ENCODE measurements at places on chromosomes 6 and 20. TPM values are rescaled to one million over a fixed set of nuclear protein-coding genes. Genes with fewer than 3 reads are reported as not detected.

The WFDC10B gene
- not detected for total RNA-seq

The RGS17 gene
- 3.7 TPM for total RNA-seq

The F13A1 gene
- 10.1 TPM for total RNA-seq

The ANKEF1 gene
- 2.6 TPM for total RNA-seq

The AKAP7 gene
- 4.9 TPM for total RNA-seq

The C20orf96 gene
- total RNA-seq: 10.7 TPM

The TTLL9 gene
- total RNA-seq: 0.41 TPM

The ENPP4 gene
- total RNA-seq: 5.7 TPM

The HLA-DMA gene
- total RNA-seq: 8.1 TPM

The DLK2 gene
- total RNA-seq: 0.68 TPM

The SLC17A1 gene
- total RNA-seq: not detected

The SGK2 gene
- 0.64 TPM for total RNA-seq

The NKX2-2 gene
- not detected for total RNA-seq

The MCUR1 gene
- 21.5 TPM for total RNA-seq

The ARG1 gene
- not detected for total RNA-seq

The TOX2 gene
- total RNA-seq: not detected

The GNL1 gene
- total RNA-seq: 49.0 TPM

The SCUBE3 gene
- total RNA-seq: 8.5 TPM

The CST7 gene
- 0.25 TPM for total RNA-seq

The TCFL5 gene
- total RNA-seq: 11.0 TPM

The CST4 gene
- not detected for total RNA-seq

The OPRL1 gene
- total RNA-seq: 2.8 TPM

The HDGFL1 gene
- total RNA-seq: not detected

The FNDC1 gene
- 8.6 TPM for total RNA-seq

The ABCC10 gene
- total RNA-seq: 40.8 TPM

The AIF1 gene
- not detected for total RNA-seq

The SAPCD1 gene
- total RNA-seq: 1.2 TPM

The AARS2 gene
- total RNA-seq: 12.3 TPM

The IL20RA gene
- total RNA-seq: 0.07 TPM

The BMP6 gene
- total RNA-seq: 2.8 TPM

The FAM162B gene
- total RNA-seq: not detected

The AHI1 gene
- 16.6 TPM for total RNA-seq

The DLL1 gene
- 1.6 TPM for total RNA-seq

The FOXC1 gene
- 2.9 TPM for total RNA-seq

The GPR63 gene
- total RNA-seq: 1.6 TPM

The TMEM74B gene
- 2.1 TPM for total RNA-seq

The FAM217A gene
- total RNA-seq: not detected

The ADGRF1 gene
- 0.05 TPM for total RNA-seq

The TUBB1 gene
- total RNA-seq: not detected

Measured in astrocyte (in vitro differentiated cells and primary cell).